ENCODE measurements at places on chromosomes 4 and X.
A peak's percentile ranks its signal among the peaks of the same experiment; 100 is the strongest.

DNA sequence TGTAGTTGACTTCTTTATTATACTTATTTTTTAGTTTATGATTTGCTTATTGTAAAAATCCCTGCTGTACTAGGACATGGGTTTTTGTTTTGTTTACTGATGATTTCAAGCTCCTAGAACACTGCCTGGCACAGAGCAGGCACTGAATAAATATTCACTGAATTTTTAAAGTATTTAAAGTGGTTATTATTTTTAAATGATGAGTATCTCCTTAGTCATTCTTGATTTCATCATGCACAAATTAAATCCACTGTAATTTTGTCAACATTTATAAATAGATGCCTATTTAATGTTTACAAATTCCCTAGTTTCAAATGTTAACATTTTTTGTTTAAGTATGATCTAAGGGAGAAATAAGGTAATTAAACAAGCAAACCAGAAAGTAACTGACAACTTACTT is 367.9 kb upstream of the SLIT2 start:
- peak; percentile 14 for DNase-seq

DNA sequence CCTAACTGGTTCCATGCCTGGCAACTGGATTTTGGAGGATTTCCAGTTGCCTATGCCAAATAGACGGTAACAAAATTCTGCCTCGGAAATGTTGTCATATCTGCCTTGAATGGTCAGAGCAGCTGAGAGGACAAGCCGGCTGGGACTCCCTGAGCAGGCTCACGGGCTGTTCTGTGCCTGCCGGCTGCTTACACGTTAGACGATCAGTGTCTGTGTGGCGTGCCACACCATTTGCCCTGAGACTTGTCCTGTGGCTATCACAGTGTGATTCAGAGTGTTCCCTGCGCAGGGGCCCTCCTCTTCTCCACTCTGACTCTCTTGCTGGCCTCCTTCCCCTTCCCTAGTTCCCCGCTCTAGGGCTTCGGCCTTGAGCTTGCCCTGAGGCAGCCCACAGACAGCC is 42.4 kb downstream of the RAI2 start:
- DNase-seq, result no peak

GRCh38 chrX:19863857-19864223 is 23.6 kb downstream of the SH3KBP1 start:
- no peak for DNase-seq

DNA sequence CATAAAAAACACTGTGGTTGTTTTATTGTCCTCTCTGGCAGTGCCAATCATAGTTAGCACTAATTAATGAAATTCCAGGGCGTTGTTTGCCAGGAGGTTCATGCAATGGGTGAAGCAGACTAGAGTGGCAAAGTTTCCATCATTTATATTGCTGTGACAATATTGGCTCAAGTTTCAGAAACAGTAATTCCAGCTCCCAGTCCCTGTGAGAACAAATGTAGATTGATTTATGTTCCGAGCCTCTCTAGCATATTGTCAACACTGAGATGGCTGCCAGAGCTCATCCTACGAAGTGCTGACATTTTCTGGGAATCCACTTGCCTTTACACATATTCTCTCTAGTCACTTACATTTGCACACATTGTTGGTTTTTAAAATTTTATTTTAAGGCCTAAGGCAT is 440.0 kb upstream of the IGFBP7 start:
- no peak for DNase-seq

All from fibroblast of the aortic adventitia (primary cell).